Skeletal muscle tissue (tissue), 5 donors: ENCODE measurements at places on chromosomes 1 and 21. TPM values are rescaled to one million over a fixed set of nuclear protein-coding genes. Genes with fewer than 3 reads are reported as not detected.

Gene LIN28A
- not detected for total RNA-seq

Gene MYOG
- total RNA-seq: 247 TPM

Gene HPCAL4
- 0.52 TPM for total RNA-seq

Gene OR2L3
- not detected for total RNA-seq

Gene SERPINC1
- not detected for total RNA-seq

Gene TFF2
- not detected for total RNA-seq

Gene DNALI1
- total RNA-seq: 1.0 TPM

Gene MIXL1
- total RNA-seq: not detected

Gene RGL1
- 28.2 TPM for total RNA-seq

Gene UROD
- total RNA-seq: 149 TPM

Gene LRP8
- 1.6 TPM for total RNA-seq

Gene C1orf74
- 3.7 TPM for total RNA-seq

Gene KCNH1
- total RNA-seq: 0.52 TPM

Gene AGT
- 10.4 TPM for total RNA-seq

Gene MTOR
- total RNA-seq: 25.1 TPM

Gene FNBP1L
- 25.1 TPM for total RNA-seq

Gene RBP7
- total RNA-seq: 11.0 TPM

Gene KIF21B
- 1.0 TPM for total RNA-seq

Gene ORC1
- 1.6 TPM for total RNA-seq

Gene KRTAP21-2
- not detected for total RNA-seq

Gene DPT
- 74.6 TPM for total RNA-seq

Gene TTC39A
- 2.1 TPM for total RNA-seq

Gene RGS8
- not detected for total RNA-seq

Gene HES5
- 1.6 TPM for total RNA-seq

Gene CHI3L2
- 1.0 TPM for total RNA-seq

Gene RPE65
- not detected for total RNA-seq

Gene SPRR1A
- total RNA-seq: not detected

Gene PYHIN1
- total RNA-seq: not detected

Gene DIO1
- total RNA-seq: not detected

Gene PROK1
- total RNA-seq: not detected

Gene SLC16A4
- 12.5 TPM for total RNA-seq

Gene TSTD1
- 27.7 TPM for total RNA-seq

Gene LTN1
- total RNA-seq: 27.1 TPM

Gene PRRX1
- 127 TPM for total RNA-seq
